ENCODE measurements at places on chromosomes 3 and 15. TPM values are rescaled to one million over a fixed set of nuclear protein-coding genes. Genes with fewer than 3 reads are reported as not detected.

GRCh38 chr3:32281570-32282106, 43.2 kb downstream of the CMTM8 start:
- no peak for DNase-seq

The GPR160 gene
- 2.9 TPM for total RNA-seq

The MYEF2 gene
- total RNA-seq = 117 TPM

GRCh38 chr15:66933932-66934867, 131.2 kb upstream of the SMAD3 start:
- DNase-seq = no peak

DNA sequence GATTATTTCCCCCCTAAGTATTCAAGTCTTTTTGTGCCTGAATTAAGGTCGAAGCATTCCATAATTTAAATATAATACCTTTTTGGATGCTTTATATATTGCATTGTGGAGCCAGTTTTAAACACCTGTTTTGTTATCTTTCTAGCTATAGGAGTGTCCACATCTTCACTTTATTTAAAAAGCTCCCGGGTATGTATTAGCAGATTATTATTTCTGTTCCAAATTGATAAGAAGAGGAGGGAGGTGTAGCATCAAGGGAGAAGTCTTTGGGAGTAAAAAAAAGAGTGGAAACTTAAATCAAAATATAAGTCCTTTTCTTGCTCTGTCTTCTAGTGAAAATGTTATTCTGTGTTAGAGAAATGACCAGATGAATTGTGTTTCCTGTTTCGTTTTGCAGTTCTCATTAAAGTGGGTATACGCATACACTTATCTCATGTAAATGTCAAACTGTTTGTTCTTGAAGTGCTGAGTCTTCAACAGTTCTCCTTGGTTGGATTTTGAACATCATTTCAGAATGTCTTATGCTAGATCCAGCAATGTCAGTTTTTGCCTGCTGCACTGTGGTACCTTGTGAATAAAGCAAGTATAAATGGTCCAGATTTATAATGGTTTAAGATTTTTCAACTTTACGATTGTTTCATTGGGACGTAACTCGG, 105.8 kb downstream of the FNDC3B start:
- DNase-seq = no peak

The CDCP1 gene
- total RNA-seq = 0.41 TPM

The PRSS50 gene
- not detected for total RNA-seq

GRCh38 chr15:62365795-62366442, 200.8 kb upstream of the C2CD4B start:
- DNase-seq = no peak

The PPM1L gene
- 63.2 TPM for total RNA-seq

DNA sequence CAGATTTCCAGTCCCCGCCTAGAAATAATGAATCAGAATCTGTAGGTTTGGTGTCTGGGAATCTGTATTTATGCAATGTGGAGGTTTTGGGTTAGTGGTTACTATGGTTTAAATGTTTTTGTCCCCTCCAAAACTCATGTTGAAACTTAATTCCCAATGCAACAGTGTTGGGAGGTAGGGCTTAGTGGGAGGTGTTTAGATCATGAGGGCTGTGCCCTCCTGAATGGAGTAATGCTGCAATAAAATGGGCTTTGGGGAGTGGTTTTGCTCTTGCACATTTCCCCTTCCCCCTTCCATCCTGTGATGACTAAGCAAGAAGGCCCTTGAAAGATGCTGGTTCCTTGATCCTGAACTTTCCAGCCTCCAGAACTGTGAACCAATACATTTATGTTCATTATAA, 9.2 kb upstream of the RFC4 start:
- DNase-seq = no peak

The WDR72 gene
- total RNA-seq = under 0.01 TPM

The HIGD2B gene
- total RNA-seq = under 0.01 TPM

The ATOSA gene
- 42.0 TPM for total RNA-seq

DNA sequence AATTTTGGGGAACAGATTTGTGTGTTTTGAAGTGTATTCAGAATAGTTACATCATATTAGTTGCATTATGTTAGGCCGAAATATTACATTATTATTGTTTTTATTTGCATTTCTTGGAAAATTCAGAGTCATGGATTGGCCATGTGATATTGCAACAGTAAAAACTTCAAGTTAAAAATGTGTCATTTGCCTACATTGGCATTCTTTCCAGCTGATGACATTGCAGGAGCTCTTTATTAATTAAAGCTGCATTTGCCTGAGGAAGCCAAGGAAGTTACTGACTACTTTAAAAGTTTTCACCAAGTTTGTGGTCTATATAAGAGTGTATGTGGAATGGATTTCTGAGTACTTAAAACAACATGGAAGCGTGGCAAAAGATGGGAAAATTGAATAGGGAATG, 726.4 kb upstream of the SGO1 start:
- DNase-seq = no peak

- DNase-seq = no peak
These were observed 2.3 kb upstream of the CLK3 start for GRCh38 chr15:74613089-74613952.

DNA sequence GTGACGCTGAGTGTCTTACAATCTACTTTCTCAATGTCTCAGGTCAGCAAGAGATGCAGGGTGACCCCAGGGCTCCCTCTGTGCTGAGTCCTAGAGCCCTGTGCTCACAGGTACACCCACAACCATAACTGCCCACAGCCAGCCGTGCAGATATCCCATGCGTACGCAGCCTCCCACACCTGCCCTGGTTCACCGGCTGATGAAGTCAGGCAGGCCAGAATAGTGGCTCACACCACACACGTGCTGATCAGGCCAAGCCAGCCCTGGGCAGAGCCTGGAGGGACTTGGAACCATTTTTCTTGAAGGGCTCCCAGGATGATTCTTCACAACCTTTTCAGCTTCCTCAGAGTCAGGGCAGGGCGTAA, 63.6 kb upstream of the RPL32 start:
- DNase-seq = no peak

GRCh38 chr3:13550791-13551360, 2.0 kb downstream of the FBLN2 start:
- no peak for DNase-seq

- DNase-seq = peak; percentile 13
These were observed 63.9 kb downstream of the TMCC1 start for GRCh38 chr3:129829640-129830039.

DNA sequence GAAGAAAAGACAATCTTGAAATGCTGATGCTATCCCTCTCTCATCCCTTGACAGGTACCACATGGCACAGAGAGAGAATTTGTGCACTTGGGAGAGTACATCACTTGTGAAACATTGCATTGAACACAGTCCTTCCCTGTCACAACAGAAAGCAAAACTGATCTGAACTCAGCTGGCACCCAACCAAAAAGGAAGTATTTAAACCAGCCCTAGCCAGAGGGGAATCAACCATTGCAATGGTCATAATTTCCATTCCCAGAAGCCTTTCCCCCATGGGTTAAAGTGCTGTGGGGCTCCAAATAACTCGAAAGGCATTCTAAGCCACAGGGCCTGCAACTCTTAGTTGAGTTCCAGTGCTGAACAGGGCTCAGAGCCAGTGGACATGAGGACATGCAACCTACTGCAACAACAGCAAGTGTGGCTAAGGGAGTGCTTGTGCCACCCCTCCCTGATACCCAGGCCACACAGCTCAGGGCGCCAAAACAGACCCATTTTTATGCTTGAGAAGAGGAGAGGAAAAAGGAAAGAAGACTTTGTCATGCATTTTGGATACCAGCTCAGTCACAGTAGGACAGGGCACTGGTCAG, 530.8 kb upstream of the BCHE start:
- no peak for DNase-seq

GRCh38 chr3:147890114-147890513, 480.9 kb downstream of the ZIC1 start:
- no peak for DNase-seq

The ALDH1A3 gene
- 3.3 TPM for total RNA-seq

DNA sequence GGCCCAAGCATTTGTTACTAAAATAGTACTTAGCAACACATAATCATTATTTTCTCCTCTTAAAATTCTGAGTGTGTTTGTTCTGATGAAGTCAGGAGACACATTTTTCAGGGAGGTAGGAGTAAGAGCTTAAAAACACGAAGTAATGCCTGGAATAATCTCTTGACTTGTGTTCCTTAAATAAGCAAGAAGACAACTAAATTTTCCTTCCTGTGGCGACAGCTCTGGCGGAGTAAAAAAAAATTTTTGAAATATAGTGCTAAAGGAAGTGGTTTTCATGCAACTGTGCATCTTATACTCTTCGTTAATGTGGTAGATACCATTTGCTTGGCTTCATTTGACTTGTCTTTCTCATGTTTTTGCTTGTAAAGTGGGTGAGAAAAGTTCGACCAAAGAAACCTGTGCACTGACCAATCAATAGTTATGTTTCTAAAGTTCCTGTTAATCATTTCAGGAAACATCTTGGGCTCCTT, 11.1 kb upstream of the MBNL1 start:
- DNase-seq = no peak

DNA sequence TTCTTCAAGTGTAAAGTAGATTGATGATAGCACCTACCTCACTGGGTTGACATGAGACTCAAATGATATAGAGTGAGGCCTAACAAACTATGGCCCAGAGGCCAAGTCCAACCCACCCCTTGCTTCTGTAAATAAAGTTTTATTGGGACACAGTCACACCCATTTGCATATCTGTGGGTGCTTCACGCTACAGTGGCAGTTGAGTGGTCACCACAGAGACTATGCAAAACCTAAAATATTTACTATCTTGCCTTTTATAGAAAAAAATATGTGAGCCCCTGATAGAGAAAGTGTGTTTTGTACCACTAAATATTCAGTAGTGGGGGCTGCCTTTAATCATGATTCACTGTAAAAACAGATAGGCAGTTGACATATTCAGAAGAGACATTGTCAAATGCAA, 38.0 kb downstream of the ACAN start:
- DNase-seq = no peak

- peak; percentile 43 for DNase-seq
These were observed 654 bp downstream of the RUBCN start for GRCh38 chr3:197736010-197736490.

The CMC1 gene
- 4.1 TPM for total RNA-seq

The FOXL2 gene
- under 0.01 TPM for total RNA-seq

DNA sequence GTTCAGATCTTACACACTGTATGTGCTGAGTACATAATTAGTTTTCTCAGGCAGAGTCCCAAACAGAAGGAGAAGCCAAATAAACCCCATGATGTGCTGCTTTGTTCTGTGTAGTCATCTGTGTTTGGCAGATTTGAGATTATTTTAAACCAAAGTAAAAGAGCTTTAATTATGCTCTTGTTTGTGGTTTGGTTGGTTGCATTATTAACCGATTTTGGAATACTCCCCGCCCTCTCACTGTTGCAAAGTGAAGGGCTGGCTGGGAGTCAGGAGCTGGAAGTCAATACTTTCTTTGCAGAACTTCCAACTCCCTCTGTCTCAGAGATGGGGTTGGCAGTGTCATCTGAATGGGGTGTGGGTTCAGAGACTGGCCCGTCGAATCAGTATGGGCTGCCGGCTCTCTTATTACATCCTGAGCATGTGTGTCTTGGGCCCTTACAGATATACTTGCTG, 34.4 kb downstream of the SLCO3A1 start:
- DNase-seq = no peak

The CFAP20DC gene
- total RNA-seq = 2.0 TPM

GRCh38 chr15:49877873-49878521, 241.0 kb downstream of the ATP8B4 start:
- no peak for DNase-seq

The GPR87 gene
- total RNA-seq = not detected

GRCh38 chr3:25820816-25821486, 31.1 kb downstream of the OXSM start:
- DNase-seq = no peak

- DNase-seq = no peak
These were observed 72.0 kb downstream of the PDZRN3 start for GRCh38 chr3:73552700-73553099.

DNA sequence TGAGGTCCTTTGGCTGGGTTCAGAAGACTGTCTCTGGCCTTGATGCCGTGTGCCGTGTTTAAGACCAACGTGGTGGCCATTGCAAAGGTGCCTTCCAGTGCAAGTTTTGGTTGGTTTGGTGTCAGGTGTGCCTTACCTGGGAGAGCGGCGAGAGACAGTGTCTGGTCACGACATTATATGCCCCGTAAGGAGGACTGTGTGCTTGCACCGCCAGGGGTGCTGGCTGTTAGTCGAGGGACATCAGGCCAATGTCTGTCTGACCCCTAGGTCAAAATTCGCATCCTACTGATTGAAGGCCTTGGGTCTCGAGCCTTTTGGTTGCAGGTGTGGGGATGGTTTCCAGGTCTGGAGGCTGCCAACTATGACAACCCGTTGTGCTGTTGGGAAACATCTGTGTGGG, 111.9 kb downstream of the SNRPN start:
- DNase-seq = no peak

- DNase-seq = no peak
These were observed 29.0 kb upstream of the TBC1D21 start for GRCh38 chr15:73844356-73844755.

GRCh38 chr3:22935040-22935439, 268.1 kb upstream of the UBE2E2 start:
- DNase-seq = no peak

GRCh38 chr3:73614419-73614818, 10.3 kb downstream of the PDZRN3 start:
- no peak for DNase-seq

The MST1 gene
- total RNA-seq = 6.9 TPM

The SLC12A1 gene
- 1.6 TPM for total RNA-seq

The GPR176 gene
- total RNA-seq = 31.4 TPM

DNA sequence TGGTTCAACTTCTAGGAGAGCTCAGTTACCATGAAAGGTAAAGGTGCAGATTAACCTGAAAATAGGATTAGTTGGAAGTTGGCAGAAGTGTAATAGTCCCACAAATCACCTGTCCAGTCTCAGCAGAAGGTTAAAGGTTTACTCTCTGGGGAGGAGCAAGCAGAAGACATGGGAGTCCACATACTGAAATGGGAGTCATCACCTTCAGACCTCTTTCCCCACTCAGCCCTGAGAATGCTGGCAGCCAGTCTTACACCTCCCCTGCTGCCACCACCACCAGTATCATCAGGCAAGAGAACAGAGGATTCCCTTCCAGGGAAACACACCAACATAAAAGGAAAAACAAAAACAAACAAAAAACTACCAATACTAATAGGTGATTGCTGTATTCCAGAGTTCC, 13.8 kb upstream of the PLA2G4D start:
- DNase-seq = no peak

DNA sequence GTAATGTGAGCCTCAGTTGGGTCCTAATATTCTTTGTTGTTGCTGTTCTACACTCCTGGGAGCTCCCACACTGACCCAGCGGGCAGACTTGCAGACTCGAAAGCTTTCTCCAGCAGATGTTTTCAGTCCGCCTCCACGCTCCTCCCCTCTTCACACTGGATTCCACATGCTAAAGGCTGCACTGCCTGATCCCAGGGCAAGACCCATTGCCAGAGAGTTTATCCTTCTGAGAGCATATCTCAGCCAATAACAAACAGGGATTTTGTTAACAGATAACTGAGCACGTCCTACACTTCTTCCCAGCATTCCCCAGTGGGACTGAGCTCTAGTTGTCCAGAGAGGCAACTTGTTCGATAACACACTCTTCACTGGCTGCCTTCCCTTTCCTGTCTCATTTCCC, 8.0 kb upstream of the COL6A6 start:
- DNase-seq = no peak

GRCh38 chr3:57787867-57788623, 31.9 kb downstream of the SLMAP start:
- no peak for DNase-seq

- no peak for DNase-seq
These were observed 142.3 kb upstream of the MEF2A start for GRCh38 chr15:99423186-99424130.
